ENCODE measurements at places on chromosomes 16 and 17. TPM values are rescaled to one million over a fixed set of nuclear protein-coding genes. Genes with fewer than 3 reads are reported as not detected.

The SNAI3 gene
- total RNA-seq, result not detected

The PABPN1L gene
- not detected for total RNA-seq

The RAB26 gene
- 0.97 TPM for total RNA-seq

The TLCD3B gene
- total RNA-seq, result not detected

The CEP295NL gene
- total RNA-seq, result 5.6 TPM

The SLC35B1 gene
- total RNA-seq, result 61.3 TPM

The EPOP gene
- 1.3 TPM for total RNA-seq

The RNF222 gene
- not detected for total RNA-seq

The FBXL16 gene
- under 0.01 TPM for total RNA-seq

The DPEP3 gene
- total RNA-seq, result not detected

The COG4 gene
- 64.8 TPM for total RNA-seq

The KRTAP3-1 gene
- total RNA-seq, result not detected

The CDYL2 gene
- 9.3 TPM for total RNA-seq

GRCh38 chr17:68385490-68386215 lies 71.6 kb downstream of the WIPI1 start:
- DNase-seq, result no peak

DNA sequence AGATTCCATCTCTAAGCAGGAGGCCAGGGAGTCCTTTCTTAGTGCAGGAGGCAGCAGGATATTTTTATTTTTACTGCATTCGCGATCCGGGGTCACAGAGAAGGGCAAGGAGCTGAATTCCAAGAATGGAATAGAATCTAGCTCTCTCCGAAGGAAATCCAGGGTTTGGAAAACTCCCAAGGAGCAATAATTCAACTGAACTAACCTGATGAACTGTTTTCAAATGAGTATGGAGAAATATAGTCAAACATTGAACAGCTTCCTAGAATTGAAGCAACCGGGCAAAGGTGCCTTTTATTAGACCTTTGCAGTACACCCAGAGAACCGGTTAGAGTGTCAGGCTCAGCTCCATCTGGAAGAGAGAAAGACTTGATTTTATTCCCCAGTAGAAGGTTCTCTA lies 120.7 kb upstream of the MAF start:
- DNase-seq, result peak; percentile 28

- DNase-seq, result no peak
Measured at GRCh38 chr16:52389045-52389444, 157.9 kb downstream of the TOX3 start.

DNA sequence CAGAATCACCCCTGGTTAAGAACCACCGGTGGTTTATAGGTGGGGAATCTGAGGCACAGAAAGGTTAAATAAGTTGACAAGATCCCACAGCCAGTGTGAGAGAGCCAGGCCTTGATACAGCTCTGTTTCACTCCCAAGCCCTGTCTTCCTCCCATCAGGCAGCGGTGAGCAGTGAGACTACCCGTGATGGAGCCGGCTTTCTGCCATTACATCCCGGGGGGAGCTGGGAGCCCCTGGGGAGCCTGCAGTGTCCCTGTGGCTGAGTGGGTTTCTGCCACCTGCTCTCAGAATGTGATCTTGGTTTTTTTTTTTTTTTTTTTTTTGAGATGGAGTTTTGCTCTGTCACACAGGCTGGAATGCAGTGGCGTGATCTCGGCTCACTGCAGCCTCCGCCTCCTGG lies 66.4 kb downstream of the ABCC1 start:
- DNase-seq, result no peak

DNA sequence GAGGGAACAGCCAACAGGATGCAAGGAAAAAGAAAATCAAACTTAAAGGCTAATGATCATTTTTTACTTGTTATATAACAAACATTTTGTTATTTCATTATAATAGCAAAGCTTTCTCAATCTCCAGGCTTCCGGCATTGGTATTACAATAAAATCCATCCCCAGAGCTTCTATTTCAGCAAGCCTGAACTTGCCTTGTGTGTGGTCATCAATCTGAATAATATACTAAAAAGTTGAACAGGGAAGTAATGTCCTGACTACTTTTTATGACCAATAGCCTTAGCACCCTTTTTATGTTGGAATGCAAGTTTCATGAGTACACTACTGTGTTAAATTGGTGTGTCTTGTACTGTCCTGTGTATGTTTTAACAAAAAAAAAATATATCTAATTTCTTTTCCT lies 27.1 kb upstream of the VWA3A start:
- DNase-seq, result no peak

- peak; percentile 82 for DNase-seq
Measured at GRCh38 chr16:75590920-75591843, 25.0 kb downstream of the GABARAPL2 start.

DNA sequence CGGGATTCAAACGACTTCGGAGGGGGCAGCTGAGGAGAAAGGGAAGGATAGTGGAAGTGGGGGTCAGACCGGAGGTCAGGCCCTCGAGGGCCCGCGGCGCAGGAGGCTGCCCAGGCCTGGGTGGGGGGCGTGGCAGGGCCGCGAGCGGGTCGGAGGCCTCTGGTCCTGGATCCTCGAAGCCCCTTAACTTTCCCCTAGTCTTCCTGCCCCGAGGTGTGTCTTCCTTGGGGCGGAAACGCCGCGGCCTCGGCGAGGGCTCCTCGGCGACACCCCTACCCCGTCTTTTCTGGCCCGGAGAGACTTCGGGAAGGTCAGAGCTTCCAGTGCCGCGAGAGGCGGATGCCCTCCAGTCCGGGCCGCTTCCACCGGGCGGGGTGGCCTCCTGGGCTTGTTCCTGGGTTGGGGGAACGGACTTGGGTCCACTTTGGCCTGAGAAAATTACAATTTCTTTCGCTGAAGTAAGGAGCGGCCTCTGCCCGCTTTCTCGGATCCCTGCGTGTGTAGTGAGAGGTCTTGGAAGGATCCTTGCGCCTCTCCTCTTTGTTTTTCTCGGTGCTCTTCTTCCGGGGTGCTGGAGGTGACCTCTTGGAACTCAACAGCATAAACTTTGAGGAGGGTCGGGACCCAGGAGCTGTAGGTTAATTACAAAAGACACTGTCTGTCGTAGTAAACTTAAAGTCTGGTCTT lies 491 bp downstream of the IST1 start:
- peak; percentile 60 for DNase-seq

DNA sequence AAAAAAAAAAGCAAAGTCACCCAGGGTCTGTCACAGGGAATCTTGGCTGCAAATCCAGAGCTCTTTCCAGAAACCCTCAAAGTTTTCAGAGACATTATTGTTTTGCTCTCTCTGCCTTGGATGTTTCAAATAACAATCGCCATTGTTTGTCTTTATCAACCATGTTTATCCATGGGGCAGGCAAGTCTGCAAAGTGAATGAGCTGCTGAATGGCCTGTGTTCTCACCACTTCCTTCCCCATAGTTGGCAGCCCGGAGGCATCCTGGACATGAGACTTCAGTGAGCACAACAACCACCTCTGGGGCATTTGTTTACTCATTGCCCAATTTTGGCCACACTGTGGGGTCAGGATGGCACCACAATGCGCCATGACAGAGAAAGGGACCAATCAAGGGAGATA lies 53.1 kb upstream of the USP7 start:
- no peak for DNase-seq

DNA sequence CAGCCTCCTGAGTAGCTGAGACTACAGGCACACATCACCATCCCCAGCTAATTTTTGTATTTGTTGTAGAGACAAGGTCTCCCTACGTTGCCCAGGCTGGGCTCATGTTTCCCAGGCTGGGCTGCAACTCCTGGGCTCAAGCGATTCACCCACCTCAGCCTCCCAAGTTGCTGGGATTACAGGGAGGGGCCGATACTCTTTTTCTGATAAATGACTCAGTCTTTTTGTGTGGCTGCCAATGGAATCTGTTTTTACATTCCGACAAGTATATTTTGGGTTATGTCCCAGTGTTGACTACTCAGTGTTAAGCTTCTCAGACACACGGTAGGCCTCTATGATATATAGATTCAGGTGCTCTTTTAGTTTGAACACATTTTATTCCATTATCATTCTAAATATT lies 58.1 kb downstream of the SLFN11 start:
- peak; percentile 75 for DNase-seq

- DNase-seq, result no peak
Measured at GRCh38 chr16:49821614-49822282, 34.2 kb downstream of the ZNF423 start.

GRCh38 chr16:31880322-31880979 lies 6.8 kb downstream of the ZNF267 start:
- DNase-seq, result peak; percentile 82

DNA sequence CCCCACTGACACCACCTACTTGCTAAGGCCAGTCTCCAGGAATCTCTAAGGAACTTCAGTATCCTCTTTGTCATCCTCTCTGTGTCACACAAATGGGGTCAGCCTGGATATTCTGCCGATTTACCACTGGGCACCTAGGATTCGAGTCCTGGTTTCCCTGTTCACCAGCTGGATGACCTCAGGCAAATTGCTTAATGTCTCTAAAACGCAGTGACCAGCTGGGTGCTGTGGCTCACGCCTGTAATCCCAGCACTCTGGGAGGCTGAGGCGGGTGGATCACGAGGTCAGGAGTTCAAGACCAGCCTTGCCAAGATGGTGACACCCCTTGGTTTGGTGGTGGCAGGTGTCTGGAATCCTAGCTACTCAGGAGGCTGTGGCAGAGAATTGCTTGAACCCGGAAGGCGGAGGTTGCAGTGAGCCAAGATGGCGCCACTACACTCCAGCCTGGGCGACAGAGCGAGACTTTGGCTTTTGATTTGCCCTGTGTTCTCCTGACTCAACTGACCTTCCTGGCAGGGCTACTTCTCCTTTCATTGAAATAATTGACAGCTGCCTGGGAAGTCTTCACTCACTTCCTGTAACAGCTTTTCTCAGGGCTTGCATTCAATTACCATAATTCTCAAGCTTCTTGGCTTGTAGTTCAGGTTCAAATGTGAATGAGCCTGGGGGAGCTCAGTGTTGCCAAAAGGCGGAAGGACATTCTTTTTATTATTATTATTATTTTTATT lies 15.4 kb downstream of the SYCE1L start:
- no peak for DNase-seq

GRCh38 chr17:81365148-81365600 lies 30.1 kb upstream of the BAHCC1 start:
- DNase-seq, result peak; percentile 75

- no peak for DNase-seq
Measured at GRCh38 chr17:34246446-34246845, 8.6 kb upstream of the CCL2 start.

DNA sequence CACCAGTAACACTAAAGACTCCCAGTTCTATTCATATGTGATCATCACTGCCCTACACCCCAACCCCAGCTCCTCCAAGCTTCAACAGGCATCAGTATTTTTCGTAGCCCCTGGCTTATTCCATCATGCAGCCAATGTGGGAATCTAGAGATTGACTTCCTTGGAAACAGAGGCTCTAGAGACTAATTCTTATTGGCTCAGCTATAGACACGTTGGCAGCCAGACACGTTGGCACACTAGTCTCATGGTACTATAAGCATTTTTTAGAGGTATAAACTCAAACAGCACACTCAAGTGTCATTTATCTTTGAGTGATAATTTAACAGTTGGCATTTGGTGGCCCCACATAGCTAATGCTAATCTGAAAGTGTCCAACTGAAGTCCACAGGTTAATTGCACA lies 44.4 kb upstream of the CDR2 start:
- DNase-seq, result no peak

GRCh38 chr16:82432261-82432660 lies 194.5 kb upstream of the CDH13 start:
- no peak for DNase-seq
